A549 treated with RU486 at 1 μM for 4 hours (cell line): ENCODE measurements at places on chromosomes 2 and 18. TPM values are rescaled to one million over a fixed set of nuclear protein-coding genes. Genes with fewer than 3 reads are reported as not detected.

Gene ECEL1
- 0.19 to 0.74 TPM (median 0.23 TPM) in 5 replicates for total RNA-seq

Gene ZEB2
- total RNA-seq, result 3.7 to 7.3 TPM (median 5.9 TPM) in 5 replicates

Gene TUBA4A
- 332 to 451 TPM (median 366 TPM) in 5 replicates for total RNA-seq

Gene MC4R
- total RNA-seq, result not detected in 5 replicates

Gene PDE1A
- total RNA-seq, result 0.12 to 0.33 TPM (median 0.15 TPM) in 3 of 5 replicates, not detected in the others

Gene NEB
- 0.17 to 0.47 TPM (median 0.37 TPM) in 5 replicates for total RNA-seq

Gene ABCG8
- total RNA-seq, result not detected in 5 replicates

Gene PXDN
- total RNA-seq, result 7.3 to 13.0 TPM (median 11.4 TPM) in 5 replicates

Gene REG3G
- total RNA-seq, result not detected in 5 replicates

Gene KCNF1
- 24.5 to 43.7 TPM (median 39.9 TPM) in 5 replicates for total RNA-seq

Gene SERPINB5
- 0.05 to 0.11 TPM (median 0.07 TPM) in 3 of 5 replicates, not detected in the others for total RNA-seq

Gene DSG1
- not detected in 5 replicates for total RNA-seq
